ENCODE measurements at places on chromosomes 5 and 9.

DNA sequence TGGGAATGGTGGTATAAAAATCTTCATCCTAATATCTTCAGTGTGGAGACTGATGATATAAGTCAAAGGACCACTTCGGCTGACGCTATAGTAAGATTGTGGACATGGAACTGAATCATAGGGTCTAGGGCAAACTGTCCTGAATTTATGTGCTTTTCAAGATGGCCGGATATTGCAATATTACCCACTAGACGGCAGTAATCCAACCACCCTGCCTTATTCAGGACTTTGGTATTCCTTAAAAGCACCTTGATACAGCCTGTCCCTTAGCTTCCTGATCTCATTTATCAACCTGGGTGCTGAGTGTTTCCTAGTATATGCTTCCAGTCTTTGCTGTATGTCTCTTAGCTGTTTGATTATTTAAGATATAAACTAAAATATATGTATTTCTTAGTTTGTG is 71.2 kb upstream of the COX7C start:
- no peak for DNase-seq

DNA sequence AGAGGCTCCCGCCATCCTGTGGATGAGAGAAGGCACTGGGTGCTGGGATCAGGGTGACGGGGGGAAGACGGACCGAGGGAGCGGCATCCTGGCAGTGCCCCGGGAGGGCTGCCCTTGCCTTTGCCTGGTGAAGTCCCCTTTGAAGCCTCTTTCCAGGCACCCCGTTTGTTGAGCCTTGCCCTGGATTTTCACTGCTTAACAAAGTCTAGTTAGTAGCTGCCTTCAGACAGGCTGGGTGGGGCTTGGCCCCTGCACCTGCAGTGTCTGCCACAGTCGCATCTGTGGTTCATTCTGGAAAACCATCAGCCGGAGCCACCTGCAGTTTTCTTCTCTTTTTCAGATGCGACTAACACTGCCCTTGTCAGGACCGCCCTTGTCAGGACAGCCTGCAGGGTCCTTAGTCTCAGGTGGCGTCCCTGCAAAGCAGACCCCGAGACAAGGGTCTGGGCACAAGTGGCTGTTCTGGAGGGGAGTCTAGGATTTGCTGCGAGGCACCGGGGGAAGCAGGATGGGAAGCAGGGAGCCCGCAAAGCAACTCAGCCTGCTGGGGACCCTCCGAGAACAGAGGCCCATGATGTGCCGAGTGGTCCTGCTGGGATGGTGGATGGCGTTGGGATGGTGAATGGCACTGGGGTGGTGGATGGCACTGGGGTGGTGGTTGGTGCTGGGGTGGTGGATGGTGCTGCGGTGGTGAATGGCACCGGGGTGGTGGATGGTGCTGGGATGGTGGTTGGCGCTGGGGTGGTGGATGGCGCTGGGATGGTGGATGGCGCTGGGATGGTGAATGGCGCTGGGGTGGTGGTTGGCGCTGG is 147.9 kb upstream of the COL5A1 start:
- DNase-seq = no peak

DNA sequence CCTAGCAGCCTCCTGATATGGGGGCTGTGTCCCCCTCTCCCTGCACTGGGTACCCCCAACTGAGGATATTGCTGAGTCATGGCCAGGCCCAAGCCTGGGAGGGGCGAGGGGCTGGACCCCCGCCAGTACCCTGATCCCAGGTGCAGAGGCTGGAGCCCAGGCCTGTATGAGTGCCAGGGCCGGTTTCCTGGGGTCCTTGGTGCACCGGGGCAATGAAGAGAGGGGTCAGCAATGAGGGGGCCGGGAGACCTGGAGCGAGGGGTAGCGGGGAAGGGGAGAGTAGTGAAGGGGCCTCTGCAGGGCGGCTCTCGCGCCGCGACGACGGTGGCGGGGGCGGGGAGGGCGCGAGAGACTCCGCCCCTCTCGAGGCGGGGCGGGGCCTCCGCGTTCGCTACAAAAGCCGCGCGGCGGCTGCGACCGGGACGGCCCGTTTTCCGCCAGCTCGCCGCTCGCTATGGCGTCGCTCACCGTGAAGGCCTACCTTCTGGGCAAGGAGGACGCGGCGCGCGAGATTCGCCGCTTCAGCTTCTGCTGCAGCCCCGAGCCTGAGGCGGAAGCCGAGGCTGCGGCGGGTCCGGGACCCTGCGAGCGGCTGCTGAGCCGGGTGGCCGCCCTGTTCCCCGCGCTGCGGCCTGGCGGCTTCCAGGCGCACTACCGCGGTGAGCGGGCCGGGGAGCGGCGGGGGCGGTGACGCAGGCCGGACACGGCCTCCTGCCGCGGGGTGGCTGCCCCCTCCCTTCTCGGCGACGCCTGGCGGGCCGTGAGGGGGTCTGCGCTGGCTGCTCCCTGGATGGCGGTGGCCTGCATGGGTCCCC is at the start of gene SQSTM1:
TSS of gene SQSTM1 (plus strand) at position 423 of the 815 bp plus-strand sequence. CDS start at position 455, 32 bp downstream.
- DNase-seq = peak; percentile 59

- DNase-seq = no peak
Observed at GRCh38 chr5:133702791-133703770, 90.7 kb upstream of the FSTL4 start.

- DNase-seq = no peak
Observed at GRCh38 chr9:14633148-14633547, 60.1 kb downstream of the ZDHHC21 start.

DNA sequence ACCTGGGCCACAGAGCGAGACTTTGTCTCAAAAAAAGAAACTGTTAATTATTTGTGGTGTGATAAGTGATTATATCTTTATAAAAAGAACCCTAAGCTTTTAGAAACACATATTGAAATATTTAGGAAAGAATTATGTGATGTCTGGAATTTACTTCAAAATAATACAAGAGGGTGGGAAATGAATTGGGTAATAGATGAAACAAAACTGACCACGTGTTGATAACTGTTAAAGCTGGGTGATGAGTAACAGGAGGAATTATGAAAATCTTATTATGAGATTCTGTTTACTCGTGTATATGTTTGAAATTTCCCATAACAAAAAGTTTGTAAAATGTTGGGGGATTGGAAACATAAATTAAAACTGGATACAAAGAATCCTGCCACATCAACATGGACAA is 33.0 kb upstream of the PPP2CA start:
- DNase-seq = no peak
